ENCODE measurements at places on chromosomes 1 and 21.

GRCh38 chr21:28516021-28516420 is 476.7 kb downstream of the LTN1 start:
- no peak for DNase-seq

DNA sequence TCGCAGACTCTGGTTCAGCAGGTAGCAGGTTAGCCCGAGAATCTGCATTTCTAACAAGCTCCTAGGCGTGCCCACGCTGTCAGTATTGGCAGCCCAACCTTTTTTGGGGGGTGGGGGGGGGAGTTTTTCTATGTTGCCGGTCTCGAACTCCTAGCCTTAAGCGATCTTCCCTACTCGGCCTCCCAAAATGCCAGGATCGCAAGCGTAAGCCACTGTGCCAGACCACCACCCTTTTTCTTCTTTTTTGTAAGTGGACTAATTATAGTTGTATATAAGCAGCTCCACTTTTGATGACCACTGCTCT is 480 bp upstream of the MIS18A start:
- DNase-seq = no peak

DNA sequence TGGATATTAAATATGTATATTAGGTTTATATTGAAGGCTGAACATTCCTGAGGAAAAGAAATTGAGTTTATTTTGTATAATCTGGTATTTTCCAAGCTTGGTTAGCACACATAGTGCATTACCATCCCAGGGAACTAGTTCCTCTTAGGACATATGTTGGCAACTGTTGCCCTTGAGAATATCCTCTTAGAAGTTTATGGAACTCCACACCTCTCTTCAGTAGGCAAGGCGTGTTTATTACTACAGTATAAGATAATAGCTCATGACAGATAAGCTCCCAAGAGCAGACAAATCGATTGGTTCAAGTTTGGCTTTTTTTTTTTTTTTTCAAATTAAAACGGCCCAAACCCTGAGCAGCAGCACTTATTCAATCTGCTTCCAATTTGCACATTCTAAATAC is 59.8 kb upstream of the SIPA1L2 start:
- DNase-seq = no peak

- no peak for DNase-seq
Measured at GRCh38 chr1:147267711-147268110, 25.2 kb downstream of the CHD1L start.

DNA sequence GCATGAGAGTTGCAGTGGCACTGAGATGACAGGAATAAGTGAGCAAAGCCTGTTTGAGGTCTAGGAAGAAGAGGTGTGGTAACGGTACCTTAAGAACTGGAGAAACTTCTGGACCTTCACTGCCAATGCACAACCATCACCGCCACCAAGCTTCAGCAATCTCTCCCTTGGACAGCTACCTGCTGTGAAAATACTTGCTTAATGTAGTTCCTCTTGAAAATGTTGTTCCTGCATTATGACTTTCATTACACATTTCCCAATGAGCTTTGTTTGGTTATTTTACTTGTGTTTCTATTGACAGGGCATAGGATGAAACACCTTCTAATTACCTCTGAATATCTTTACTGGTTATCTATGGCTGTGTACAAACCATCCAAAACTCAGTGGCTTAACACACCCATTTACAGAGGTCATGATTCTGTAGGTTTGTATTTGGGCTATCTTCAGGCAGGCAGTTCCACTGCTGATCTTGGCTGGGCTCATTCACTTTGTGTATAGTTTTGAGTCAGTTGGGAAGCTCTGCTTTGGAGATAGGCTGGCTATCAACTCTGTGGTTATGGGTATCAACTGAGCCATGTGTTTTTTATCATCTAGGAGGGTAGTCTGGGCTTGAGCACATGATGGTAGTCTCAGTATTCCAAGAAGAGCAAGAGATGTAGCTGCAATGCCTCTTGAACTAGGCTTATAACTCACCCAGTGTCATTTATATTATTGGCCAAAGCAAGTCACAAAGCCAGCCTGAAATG is 149.4 kb downstream of the ELAVL4 start:
- DNase-seq = no peak

- no peak for DNase-seq
Measured at GRCh38 chr1:154975409-154976059, 1.1 kb downstream of the CKS1B start.

DNA sequence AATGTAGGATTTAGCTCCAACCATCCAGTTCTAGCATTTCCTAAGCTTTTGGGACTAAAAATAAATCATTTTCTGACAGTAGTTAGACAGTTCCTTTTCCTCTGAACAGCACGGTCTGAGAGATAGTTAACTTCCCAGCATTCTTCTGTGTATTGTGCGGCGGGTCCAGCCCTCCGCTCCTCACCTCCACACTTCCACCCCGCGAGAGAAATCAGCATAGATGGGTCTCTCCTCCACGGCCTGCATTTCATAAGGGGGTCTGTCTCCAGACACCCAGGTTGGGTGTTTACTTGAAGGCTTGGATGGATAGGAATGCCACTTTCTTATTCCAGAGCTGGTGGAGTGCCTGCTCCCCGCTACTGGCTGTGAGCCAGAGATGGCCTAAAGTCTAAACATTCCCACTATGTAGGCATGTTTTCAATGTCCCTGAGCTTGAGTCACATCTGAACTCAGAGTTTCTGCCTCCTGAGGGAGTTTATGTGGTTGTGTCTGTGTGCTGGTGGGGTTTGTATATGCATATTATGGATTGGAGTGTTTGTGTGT is 38.0 kb upstream of the PPP2R5A start:
- DNase-seq = no peak

GRCh38 chr1:37556712-37557196 is at the start of gene DNALI1:
Gene DNALI1 (plus strand): TSS chr1:37556940. CDS start chr1:37556995, 55 bp downstream.
- DNase-seq = no peak

GRCh38 chr1:47621977-47622376 is 184.1 kb downstream of the FOXD2 start:
- no peak for DNase-seq

GRCh38 chr21:30408782-30409494 is 13.1 kb downstream of the KRTAP13-1 start:
- no peak for DNase-seq

GRCh38 chr1:156177919-156178654 is 15.8 kb upstream of the SLC25A44 start:
- DNase-seq = no peak

- no peak for DNase-seq
Measured at GRCh38 chr21:29481081-29481480, 182.4 kb downstream of the BACH1 start.

DNA sequence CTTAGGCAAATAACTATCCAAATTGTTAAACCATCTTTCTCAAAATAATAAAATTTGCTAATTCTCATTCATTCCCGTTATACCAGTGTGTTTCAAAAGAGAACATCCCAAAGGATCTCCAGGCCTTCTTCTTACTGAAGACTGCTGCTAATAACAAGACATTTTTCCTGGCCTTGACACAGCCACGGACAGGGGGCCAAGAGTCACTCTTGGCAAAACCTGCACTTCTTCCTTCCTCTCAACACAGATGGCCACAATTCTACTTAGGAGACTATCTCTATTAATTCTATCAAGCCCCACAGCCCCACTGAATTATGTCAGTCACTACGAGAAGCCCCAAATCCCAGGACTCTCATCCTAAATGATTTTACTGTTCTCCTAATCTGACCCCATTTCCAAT is 86.0 kb downstream of the EVI5 start:
- DNase-seq = no peak

- DNase-seq = no peak
Measured at GRCh38 chr1:44947063-44947773, 39.2 kb downstream of the EIF2B3 start.

DNA sequence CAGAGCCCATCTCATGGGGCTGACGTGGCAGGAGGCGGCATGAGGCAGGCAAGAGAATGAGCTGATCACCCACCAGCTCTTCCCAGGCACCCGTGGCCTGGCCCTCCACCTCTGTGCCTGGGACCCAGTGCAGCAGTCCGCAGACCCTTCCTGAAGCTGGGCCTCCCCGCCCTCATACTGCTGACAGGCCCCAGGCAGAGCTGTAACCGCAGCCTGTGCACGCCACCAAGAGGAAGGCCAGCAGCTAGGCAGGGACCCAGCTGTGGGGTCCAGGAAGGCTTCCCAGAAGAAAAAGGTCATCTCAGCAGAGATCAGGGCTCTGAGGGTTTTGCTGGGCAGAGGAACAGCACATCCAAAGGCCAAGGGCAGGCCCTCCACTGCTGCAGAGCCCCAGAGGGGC is 9.8 kb upstream of the MTFR1L start:
- no peak for DNase-seq

DNA sequence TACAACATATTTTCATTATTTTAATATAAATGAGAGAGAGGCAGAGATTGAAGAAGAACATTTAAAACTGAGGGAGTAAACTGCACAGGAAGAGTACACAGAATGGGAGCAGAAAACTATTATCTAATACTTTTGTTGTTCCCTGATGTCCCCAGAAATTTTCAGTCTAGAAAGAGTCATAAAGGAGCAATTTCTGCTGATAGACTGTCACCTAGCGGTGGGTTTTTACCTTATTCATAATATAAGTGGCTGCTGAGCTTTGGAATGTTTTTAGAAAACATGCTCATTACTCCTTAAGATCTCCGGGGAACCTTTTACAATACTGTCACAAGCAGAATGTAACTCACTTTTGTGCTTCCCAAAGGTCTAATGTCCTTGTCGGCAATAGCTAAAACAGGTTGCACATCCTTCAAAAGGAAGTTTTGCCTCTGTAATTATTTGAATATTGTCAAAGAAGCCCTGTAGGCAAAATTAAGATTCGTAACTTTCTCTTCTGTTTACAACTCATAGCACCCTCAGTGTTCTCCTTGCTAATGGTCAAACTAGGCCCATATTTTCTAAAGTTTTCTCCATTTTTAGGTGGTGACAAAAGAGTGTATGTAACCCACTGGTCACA is 4.9 kb upstream of the NPL start:
- DNase-seq = no peak

DNA sequence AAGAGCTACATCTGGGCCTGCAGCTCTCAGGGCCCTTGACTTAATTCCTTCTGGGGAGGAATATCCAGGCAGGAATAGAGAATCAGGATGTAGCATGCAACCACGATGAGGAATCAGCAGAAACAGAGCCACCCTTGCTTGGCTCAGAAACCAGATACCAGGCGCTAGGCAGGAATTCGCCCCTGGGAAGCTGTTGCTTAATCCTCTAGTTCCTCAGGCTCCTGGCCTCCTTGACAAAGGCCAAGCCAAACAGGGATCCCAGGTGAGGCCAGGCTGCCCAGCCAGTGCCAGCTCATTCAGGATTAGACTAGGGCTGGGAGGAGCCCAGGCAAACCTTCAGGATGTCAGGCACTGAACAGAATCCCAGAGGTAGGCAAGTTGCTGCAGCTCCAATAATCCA is 48.2 kb upstream of the IRF2BP2 start:
- no peak for DNase-seq

GRCh38 chr1:33348676-33349080 is 27.8 kb upstream of the A3GALT2 start:
- DNase-seq = no peak

DNA sequence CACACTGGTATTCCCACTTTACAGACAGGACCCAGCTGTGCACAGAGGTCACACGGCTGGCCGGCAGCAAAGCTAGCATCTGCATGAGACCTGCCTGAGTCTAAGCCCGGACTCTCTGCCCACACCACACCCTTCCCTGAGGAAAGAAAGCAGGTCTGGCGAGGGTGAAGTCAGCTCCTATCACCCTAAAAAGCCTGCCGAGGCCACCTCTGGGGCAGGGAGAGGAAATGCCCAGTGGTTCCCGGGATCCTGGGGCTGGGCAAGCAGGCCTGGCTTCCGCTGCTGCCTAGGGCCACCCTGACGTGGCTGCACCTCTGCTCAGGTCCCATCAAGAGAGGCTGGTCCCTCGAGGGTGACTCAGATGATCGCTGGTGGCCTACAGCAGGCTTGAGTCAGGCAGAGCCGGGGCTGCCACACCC is 42.2 kb downstream of the RAP1GAP start:
- DNase-seq = no peak

DNA sequence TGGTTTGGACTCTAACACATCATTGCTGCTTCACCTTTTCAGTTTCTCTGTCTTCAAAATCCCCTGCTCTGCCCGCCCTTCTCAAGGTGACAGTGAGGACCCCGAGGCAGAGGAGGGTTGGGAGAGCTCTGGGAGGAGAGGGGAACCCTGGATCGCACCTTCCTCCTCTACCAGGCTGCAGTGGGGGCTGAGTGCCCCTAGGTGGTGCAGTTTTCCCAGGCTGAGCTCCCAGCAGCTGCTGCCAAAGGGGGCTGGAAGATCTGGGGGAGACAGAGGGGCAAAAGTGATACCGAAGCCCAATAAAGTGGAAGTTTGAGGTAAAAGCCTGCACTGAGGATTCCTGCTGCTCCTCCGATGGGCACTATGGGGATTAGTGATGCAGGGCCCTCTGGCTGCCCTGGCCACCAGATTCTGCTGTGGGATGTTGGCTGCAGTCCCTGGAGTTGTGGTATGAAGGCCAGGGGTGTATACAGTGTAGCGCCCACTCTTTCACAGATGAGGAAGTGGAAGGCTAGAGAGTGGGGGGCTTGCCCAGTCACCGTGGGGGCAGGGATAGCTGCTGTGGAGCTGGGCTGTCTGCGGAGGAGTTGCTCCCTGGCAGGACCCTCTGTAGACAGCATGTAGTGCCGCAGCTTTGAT is 40.7 kb upstream of the SCMH1 start:
- no peak for DNase-seq

DNA sequence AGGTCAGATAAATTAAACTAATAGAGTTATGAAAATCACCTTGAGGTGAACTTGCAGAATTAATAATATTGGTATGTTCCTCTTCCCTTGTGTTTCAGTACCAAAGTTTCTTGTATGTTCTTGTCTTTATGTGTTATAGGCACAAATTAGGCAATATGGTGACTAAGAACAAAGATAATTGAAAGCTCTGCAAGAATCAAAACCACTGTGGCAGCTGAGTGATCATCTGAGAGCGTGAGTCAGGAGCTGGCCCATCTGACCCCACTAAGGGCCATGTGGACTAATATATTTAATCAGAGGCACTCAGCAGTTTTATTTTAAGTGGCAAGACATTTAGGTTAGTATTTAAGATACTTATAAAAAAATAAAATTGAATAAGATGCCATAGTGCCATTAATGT is 12.8 kb upstream of the CASQ2 start:
- DNase-seq = no peak

DNA sequence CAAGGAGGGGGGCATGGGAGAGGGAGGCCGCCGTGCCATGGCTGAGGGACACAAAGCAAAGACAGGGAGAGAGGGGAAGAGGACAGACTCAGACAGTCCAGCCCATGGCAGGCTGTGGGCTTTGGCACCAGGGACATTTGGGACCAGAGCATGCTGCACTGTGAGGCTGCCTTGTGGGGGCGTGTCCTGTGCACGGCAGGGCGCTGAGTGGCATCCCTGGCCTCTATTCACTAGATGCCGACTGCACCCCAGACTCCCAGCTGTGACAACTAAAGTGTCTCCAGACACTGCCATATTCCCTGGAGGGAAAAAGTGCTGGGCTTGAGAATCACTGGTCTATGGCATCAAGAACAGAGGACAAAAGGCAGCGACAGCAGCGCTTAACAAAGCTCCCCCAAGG is 18.6 kb upstream of the PRDM15 start:
- DNase-seq = no peak
